ENCODE measurements at places on chromosomes 11 and 22.

GRCh38 chr11:117827521-117828511 is 3.3 kb upstream of the FXYD2 start:
- peak; percentile 5 for DNase-seq

DNA sequence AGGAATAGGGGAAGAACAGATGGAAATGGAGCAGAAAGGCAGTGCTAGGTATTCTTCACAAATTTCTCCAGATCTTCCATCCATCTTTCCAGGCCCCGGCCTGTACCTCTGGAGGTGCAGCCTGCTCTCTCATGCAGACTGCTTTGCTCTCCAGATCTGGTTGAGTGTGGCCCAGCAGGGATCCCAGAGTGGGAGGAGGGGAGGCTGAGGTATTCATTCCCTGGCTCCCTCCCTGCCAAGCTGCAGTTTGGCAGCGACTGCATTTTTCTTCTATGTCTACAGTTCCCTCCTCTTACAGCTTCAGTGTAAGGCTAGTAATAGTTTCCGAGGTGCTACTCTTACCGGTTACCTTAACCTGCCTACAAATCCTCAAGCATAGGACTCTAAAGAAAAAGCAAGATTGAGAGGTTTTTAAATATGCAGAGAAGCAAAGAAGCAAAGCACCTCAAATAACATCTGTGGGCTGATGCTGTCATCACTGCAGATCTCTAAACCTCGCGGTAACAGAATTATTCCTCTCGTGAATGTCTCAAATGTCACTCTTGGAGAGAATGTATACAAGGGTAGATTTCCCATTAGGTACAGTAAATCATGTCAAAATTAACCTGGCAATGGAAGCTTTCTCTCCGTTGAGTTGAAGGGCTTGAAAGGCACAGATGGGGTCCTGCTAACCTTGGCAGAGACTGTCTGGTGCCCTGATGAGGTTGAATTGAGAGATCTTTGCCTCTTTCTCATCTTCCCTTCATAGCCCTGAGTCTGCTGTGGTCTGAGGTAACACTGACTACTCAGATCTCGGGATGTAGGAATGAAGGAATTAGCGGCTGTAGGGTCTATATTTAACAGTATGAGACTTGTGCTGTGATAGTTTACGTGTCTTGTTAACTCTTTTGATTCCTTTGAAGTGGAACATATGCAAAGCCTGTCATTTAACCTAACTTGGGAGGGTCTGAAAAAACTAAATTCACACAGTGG is 297.9 kb upstream of the C11orf87 start:
- peak; percentile 56 for DNase-seq

GRCh38 chr22:30390974-30391691 is 3.9 kb upstream of the RNF215 start:
- peak; percentile 66 for DNase-seq

GRCh38 chr11:61679893-61680621 is at the start of gene DAGLA:
TSS of gene DAGLA (plus strand) at chr11:61680391. CDS start at chr11:61720156, 39,765 bp downstream.
- DNase-seq: peak; percentile 72

- DNase-seq: no peak
These were observed 376.2 kb upstream of the LARGE1 start for GRCh38 chr22:34296461-34296860.

- DNase-seq: peak; percentile 14
These were observed 617 bp upstream of the ARHGAP20 start for GRCh38 chr11:110712659-110713448.

DNA sequence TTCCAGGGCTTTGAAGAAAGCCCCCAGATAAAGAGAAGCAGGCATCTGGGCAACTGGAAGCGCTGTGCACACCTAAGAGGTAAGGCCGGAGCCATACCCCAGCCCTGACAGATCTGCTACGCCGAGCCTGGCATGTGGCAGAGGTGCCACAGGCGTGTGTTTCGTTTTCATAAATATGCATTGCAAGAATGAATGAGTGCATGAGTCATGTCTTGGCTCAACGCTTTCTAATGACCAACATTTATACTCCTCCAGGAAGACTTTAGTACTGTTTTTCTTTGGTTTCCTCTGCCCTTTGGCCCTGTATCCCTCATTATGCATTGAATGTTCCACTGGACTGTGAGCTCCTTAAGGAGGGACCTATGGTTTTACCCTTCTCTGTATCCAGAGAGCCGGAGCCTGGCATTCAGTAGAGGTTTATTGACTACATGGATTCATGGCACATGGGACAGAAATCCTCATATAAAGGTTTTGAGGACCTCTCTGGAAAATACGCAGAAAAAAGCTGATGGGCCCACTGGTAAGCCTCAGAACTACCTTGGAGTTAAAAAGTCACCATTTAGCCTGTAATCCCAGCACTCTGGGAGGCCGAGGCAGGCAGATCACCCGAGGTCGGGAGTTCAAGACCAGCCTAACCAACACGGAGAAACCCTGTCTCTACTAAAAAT is 38.9 kb upstream of the CSNK2A3 start:
- DNase-seq: no peak

- no peak for DNase-seq
These were observed 39.7 kb downstream of the FAT3 start for GRCh38 chr11:92264350-92264749.

DNA sequence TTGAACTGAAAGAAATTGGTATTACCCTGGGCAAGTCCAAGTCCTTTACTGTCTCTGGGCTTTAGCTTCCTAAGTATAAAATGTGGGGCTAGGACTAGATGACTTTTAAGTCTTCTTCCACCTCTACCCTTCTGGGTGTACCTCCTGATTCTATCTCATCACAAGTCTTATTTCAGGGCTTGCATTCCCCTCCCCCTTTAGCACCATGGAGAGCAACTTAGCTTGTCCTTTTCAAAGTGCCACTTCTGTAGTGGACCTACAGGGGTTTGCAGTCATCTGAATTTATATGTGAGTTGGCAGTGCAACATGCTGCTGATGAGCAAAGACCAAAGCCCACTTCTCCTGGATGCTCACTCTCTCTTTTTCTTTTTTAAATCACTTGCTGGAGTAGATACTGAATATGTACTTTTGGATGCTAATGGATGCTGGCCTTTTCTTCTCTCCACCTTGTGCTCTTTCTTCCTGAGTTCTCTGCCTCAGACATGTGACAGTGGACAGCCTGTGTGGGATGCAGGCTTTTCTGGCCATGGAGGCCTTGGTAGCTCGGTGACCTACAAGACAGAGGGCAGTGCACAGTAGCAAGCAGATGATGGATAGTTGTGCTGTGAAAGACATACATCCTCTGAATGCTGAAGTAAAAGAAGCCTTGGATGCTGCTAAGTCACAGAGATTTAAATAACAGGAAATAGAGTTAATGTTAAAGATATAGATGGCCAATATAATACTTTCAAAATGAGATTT is 185.0 kb downstream of the NELL1 start:
- peak; percentile 16 for DNase-seq

GRCh38 chr11:118618115-118618990 is 10.9 kb downstream of the PHLDB1 start:
- no peak for DNase-seq

- DNase-seq: peak; percentile 63
These were observed 7.0 kb downstream of the CD81 start for GRCh38 chr11:2383852-2384804.

GRCh38 chr22:37184380-37184755 is 3.7 kb downstream of the C1QTNF6 start:
- DNase-seq: no peak

DNA sequence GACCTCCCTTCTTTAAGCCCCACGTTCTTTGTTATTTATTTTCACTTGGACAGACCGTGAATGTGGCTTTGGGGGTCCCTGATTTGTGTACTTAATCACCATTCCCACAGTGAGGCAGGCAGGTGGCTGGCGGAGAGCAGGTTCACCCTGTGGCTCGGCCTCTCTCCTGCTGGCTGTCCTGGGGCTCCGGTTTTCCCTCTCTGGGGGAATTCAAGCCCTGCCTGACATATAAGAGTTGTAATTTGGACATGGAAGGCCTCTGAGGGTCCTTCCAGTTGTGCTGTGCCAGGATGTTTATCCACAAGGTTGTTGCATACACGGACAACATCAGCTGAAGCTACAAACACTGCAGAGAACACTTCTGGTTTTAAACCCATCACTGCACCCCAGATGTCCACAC is 824.5 kb downstream of the TBC1D22A start:
- DNase-seq: no peak

GRCh38 chr11:21396342-21397008 is 727.1 kb downstream of the NELL1 start:
- DNase-seq: no peak

DNA sequence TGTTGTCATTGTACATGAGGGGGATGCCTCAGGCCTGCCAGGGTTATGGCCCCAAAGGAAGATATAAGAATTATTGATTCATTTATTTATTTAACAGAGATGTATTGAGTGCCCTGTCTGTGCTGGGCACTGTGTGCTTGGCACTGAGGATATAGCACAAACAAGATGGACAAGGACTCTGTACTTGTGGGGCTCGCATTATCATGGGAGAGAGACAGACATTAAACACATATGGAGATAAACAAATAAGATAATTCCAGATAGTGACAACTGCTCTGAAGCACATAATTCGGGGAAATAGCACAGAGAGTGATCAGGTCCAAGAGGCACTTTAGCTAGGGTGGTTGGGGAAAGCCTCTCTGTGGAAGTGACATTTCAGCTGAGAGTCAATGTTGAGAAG is 119.8 kb upstream of the ARHGAP20 start:
- DNase-seq: no peak

- DNase-seq: no peak
These were observed 5.2 kb downstream of the SELENOO start for GRCh38 chr22:50205781-50206569.

DNA sequence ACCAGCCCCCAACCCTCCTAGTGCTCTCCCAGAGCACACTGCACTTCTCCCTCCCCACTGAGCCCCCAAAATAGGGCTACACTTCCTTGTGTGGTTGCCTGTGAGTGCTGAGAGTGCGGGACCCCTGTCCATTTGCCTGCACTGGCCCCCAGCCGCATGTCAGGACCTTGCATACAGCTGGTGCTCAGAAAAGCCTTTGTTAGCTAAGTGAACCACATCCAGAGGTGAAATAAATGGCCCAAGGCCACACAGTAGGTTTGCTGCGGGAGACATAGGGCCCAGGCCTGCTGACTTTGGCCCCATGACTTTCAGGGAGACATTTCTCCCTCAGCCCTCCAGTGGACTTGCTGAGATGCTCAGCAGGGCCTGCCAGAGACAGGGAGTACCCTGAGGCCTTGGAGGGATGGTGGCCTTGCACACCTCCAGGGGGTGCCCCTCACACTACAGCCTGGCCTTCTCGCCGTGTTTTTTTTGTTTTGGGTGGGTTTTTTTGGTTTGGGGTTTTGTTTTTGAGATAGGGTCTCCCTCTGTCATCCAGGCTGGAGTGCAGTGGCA is 10.2 kb downstream of the SSTR3 start:
- DNase-seq: no peak

DNA sequence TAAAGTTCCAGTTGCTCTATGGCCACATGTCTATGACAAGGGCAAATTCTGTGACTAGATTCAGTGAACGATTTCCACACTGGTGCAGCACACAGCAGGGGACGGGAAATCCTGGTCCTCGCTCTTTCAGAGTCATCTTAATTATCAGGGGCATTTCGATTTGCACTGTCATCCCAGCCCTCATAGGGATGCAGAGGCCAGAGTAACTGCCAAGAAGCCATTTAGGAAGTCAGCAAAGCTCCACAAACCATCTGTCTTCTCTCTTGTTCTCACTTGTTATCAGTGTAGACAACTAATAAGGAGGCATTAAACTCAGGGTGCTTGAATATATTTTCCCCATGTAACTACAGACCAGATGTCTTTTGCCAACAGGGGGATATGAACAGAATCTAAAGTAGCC is 151.7 kb downstream of the STK33 start:
- DNase-seq: no peak

GRCh38 chr11:35390737-35391682 is 28.3 kb downstream of the SLC1A2 start:
- no peak for DNase-seq

- no peak for DNase-seq
These were observed 23.1 kb downstream of the PTPN5 start for GRCh38 chr11:18768472-18768901.

DNA sequence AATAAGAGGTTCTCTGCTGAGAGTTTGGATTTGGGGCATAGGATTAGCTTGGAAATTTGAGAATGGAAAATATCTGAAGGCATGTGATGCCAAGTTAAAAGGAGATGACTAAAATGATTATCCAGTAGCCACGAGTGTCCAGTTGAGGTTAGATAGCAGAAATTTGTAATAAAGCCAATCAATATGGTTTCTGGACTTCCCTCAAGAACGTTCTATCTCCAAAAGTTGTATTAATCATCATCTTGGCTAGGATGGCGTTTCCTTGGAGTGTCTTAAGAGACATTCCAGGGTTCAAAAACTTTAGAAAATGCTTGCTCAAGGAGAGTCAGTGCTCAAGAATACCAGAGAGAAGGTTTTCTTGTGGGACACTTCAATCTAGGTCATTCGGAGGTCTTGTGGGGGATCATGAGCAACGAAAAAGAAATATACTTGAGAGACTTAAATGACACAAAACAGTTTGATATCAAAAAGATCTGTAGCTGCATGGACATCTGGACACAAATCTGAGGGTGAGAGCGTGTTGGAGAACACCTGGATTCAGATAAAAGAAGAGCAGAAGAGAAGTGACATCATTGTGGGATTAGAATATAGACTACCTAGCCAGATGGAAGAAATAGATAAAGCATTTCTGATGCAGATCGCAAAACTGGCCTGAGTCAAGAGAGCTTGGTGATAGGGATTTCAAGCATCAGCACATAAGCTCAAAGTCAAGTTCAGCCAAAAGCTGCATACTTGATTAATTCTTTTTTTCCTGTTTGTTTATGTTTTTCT is 97.7 kb downstream of the ARFGAP2 start:
- DNase-seq: no peak

- DNase-seq: no peak
These were observed 124.2 kb upstream of the PITPNB start for GRCh38 chr22:28043266-28043665.

DNA sequence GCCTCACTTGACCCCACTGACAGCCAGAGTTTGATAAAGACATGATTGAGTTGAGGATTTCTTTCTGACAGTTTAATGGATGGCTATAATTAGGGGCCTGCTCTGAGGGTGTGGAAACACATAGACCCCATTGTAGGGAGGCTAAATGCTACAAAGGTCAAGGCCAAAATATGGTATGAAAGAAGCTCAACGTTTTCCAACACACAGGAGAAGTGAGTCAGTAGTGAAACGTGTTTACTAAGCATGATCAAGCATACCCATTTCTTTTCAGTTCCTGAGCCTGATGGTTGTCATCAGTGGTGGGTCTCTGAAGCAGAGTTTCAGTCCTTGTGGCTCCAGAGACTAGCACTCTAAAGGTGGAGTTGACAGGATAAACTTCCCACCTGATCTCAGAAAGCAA is 69.7 kb downstream of the SNX19 start:
- DNase-seq: no peak

GRCh38 chr11:8691601-8692000 is 9.0 kb downstream of the RPL27A start:
- no peak for DNase-seq

- no peak for DNase-seq
These were observed 1.7 kb upstream of the SESN3 start for GRCh38 chr11:95232666-95233065.

- DNase-seq: no peak
These were observed 410.7 kb upstream of the API5 start for GRCh38 chr11:42901084-42901483.

GRCh38 chr22:24697621-24698082 is 76.9 kb downstream of the PIWIL3 start:
- DNase-seq: no peak

GRCh38 chr22:50556703-50557102 is 6.0 kb downstream of the SYCE3 start:
- DNase-seq: no peak

- DNase-seq: no peak
These were observed 11.2 kb upstream of the PPP2R1B start for GRCh38 chr11:111777094-111778046.
